ENCODE measurements at places on chromosomes 1 and 21. TPM values are rescaled to one million over a fixed set of nuclear protein-coding genes. Genes with fewer than 3 reads are reported as not detected.

DNA sequence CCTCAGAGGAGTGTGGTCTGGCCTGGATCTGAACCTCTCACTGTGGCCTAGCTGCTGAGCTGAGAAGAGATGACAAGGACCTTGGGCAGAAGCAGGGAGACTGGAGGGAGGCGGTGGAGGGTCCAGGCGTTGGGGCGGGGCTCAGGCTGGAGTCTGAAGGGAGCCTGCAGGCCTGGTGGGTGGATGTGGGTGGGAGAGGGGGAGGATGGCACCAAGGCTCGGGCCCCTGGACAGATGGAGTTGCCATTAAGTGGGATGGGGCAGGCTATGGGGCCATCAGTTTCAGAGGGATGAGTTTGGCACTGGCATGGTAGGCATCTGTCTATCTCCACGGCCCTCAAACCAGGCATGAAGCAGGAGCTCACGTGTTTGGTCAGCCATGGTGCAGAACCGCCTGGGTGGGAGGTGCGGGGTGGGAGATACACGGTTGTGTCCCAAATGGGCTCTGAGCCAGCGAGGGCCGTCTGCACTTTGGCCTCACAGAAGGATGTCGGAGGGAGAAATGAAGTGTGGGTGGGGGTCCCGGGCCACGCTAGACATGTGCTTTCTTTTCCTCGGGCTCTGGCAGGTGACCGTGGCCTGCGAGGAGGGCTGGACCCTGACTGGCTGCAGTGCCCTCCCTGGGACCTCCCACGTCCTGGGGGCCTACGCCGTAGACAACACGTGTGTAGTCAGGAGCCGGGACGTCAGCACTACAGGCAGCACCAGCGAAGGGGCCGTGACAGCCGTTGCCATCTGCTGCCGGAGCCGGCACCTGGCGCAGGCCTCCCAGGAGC lies 23.6 kb downstream of the PCSK9 start:
- no peak overlapping the region for H3K27ac ChIP-seq
- no peak overlapping the region for H3K4me3 ChIP-seq
- no peak for DNase-seq
- peaks cover 10% of the 10 kb centered on the region for H3K36me3 ChIP-seq

- H3K4me3 ChIP-seq, result no peak overlapping the region
- peak; percentile 14 for DNase-seq
- H3K36me3 ChIP-seq, result peaks cover 3% of the 10 kb centered on the region
- H3K27ac ChIP-seq, result no peak overlapping the region
These were observed 58.3 kb upstream of the ANGPTL3 start for GRCh38 chr1:62539028-62539447.

DNA sequence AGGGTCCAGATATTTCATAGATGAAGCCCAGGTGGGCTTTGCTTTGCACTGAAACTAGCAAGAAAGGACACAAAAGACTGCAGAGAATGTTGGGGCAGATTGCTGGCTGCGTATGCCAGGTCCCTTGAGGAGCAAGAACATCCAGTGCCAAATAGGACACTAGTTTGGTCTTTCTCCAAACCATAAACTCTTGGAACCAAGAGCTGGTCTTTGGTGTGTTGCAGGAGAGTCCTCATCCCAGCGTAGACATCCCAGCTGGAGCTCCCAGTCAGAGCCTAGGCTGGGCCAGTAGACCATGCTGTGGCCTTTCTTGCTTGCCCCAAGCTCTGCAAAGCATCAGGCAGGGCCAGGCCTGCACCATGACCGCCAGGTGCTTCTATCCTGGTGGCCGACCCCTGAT lies 87.5 kb downstream of the ATP5PO start:
- H3K4me3 ChIP-seq, result no peak overlapping the region
- H3K27ac ChIP-seq, result no peak overlapping the region
- H3K36me3 ChIP-seq, result peaks cover 7% of the 10 kb centered on the region
- H3K27me3 ChIP-seq, result no peaks in the 10 kb centered on the region

GRCh38 chr21:26169611-26170470 lies 729 bp downstream of the APP start:
- H3K27ac ChIP-seq, result peak overlapping the region; percentile 83
- H3K4me3 ChIP-seq, result peak overlapping the region; percentile 86
- no peaks in the 10 kb centered on the region for H3K36me3 ChIP-seq

DNA sequence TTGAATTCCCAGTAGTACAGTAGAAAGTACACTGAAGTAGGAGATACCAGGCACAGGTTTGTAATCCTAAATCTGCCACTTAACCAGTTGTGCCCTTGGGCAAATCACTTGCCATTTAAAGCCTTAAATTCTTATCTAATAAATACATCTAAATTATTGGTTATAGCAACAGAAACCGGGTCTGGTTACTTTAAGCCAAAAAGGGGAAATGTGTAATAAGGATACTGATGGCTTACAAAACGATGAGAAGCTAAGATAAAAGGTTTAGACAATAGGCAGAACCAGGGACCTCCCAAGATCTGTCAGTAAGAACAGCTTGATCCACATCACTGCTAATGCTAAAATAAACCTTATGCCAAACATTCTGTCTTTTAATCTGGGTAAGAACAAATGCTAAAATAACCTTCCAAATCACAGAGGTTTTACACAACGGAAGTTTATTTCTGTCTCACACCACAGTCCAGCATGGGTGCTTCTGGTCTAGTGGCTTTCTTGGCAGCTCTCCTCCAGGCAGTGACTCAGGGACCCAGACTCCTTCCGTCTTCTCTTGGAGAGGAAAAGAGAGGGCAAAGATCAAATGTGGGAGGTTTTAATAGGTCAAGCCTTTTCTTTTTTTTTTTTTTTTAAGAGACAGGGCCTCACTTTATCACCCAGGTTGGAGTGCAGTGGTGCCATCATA lies 16.5 kb upstream of the ZMYM1 start:
- H3K4me1 ChIP-seq, result no peaks in the 10 kb centered on the region
- H3K4me3 ChIP-seq, result no peak overlapping the region
- no peaks in the 10 kb centered on the region for H3K27me3 ChIP-seq
- peak; percentile 72 for DNase-seq
- no peaks in the 10 kb centered on the region for H3K36me3 ChIP-seq

GRCh38 chr1:147246044-147246690 lies 3.7 kb downstream of the CHD1L start:
- H3K27me3 ChIP-seq, result no peaks in the 10 kb centered on the region
- H3K4me3 ChIP-seq, result no peak overlapping the region
- H3K36me3 ChIP-seq, result no peaks in the 10 kb centered on the region

DNA sequence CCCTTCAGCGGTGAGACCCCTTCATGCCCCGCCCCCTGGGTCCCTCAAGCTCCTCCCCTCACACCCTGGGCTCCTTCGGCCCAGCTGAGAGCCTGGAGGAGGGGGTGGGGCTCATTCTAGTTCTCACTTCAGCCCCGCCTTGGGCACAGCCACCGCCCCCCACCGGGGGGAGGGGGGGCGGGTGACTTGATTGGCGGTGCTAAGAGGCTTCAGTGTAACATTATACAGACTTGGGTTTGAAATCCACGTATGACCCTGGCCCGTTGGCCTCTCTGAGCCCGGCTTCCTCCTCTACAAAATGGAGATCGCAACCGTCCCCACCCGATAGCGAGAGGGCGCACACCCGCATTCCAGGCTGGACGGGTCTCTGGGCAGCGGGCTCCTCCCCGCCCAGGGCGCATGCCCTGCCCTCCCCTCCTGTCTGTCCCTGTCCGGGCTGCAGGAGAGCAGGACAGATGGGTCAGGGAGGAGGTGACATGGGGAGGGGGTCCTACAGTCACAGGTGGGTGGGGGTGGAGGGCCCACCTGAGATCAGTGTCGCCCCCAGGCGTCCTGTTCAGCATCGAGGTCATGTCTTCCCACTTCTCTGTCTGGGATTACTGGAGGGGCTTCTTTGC lies 5.1 kb downstream of the CLCNKB start:
- no peaks in the 10 kb centered on the region for H3K4me1 ChIP-seq
- H3K4me3 ChIP-seq, result no peak overlapping the region
- DNase-seq, result peak; percentile 46
- no peaks in the 10 kb centered on the region for H3K27me3 ChIP-seq
- no peaks in the 10 kb centered on the region for H3K36me3 ChIP-seq

- no peak overlapping the region for H3K4me3 ChIP-seq
- H3K27ac ChIP-seq, result no peak overlapping the region
- peaks cover 5% of the 10 kb centered on the region for H3K4me1 ChIP-seq
- H3K36me3 ChIP-seq, result no peaks in the 10 kb centered on the region
These were observed 146.7 kb upstream of the EDN2 start for GRCh38 chr1:41631154-41631553.

GRCh38 chr1:68046885-68047658 lies 3.4 kb downstream of the DIRAS3 start:
- no peaks in the 10 kb centered on the region for H3K27me3 ChIP-seq
- DNase-seq, result no peak
- H3K27ac ChIP-seq, result no peak overlapping the region
- H3K36me3 ChIP-seq, result no peaks in the 10 kb centered on the region
- H3K4me1 ChIP-seq, result no peaks in the 10 kb centered on the region

GRCh38 chr1:200493344-200493743 lies 83.5 kb upstream of the ZNF281 start:
- no peak overlapping the region for H3K27ac ChIP-seq
- H3K4me3 ChIP-seq, result no peak overlapping the region
- no peaks in the 10 kb centered on the region for H3K27me3 ChIP-seq
- H3K36me3 ChIP-seq, result no peaks in the 10 kb centered on the region
- no peaks in the 10 kb centered on the region for H3K4me1 ChIP-seq

- H3K4me1 ChIP-seq, result peaks cover 35% of the 10 kb centered on the region
- H3K27ac ChIP-seq, result peak overlapping the region; percentile 92
- H3K36me3 ChIP-seq, result no peaks in the 10 kb centered on the region
These were observed 26.4 kb downstream of the ABCA4 start for GRCh38 chr1:94094469-94095111.

GRCh38 chr1:201460814-201461644 lies 8.0 kb downstream of the PHLDA3 start:
- H3K36me3 ChIP-seq, result peaks cover 16% of the 10 kb centered on the region
- peak overlapping the region; percentile 98 for H3K27ac ChIP-seq
- peaks cover 41% of the 10 kb centered on the region for H3K4me1 ChIP-seq
- H3K4me3 ChIP-seq, result peak overlapping the region; percentile 13

- no peak for DNase-seq
- H3K4me1 ChIP-seq, result no peaks in the 10 kb centered on the region
- peaks cover 8% of the 10 kb centered on the region for H3K27me3 ChIP-seq
- H3K27ac ChIP-seq, result no peak overlapping the region
- no peaks in the 10 kb centered on the region for H3K36me3 ChIP-seq
- no peak overlapping the region for H3K4me3 ChIP-seq
These were observed 22.1 kb upstream of the CLSTN1 start for GRCh38 chr1:9845914-9846313.

GRCh38 chr1:211613108-211613947 lies 34.4 kb upstream of the SLC30A1 start:
- peak overlapping the region; percentile 85 for H3K27ac ChIP-seq
- H3K4me3 ChIP-seq, result no peak overlapping the region
- H3K27me3 ChIP-seq, result no peaks in the 10 kb centered on the region

GRCh38 chr1:162216604-162217003 lies 147.1 kb downstream of the NOS1AP start:
- H3K27ac ChIP-seq, result no peak overlapping the region
- no peak for DNase-seq
- H3K27me3 ChIP-seq, result peaks cover 2% of the 10 kb centered on the region
- H3K4me1 ChIP-seq, result no peaks in the 10 kb centered on the region
- no peaks in the 10 kb centered on the region for H3K36me3 ChIP-seq

DNA sequence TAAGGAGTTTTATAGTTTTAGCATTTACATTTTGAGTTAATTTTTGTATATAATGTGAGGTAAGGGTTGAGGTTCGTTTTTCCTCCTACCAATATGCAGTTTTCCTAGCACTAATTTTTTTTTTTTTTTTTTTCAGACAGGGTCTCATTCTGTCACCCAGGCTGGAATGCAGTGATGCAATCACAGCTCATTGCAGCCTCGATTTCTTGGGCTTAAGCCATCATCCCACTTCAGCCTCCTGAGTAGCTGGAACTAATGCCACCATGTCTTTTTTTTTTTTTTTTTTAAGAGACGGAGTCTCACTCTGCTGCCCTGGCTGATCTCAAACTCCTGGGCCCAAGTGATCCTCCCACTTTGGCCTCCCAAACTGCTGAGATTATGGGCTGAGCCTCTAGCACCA lies 2.5 kb upstream of the UBASH3A start:
- H3K27ac ChIP-seq, result no peak overlapping the region
- no peaks in the 10 kb centered on the region for H3K36me3 ChIP-seq
- no peaks in the 10 kb centered on the region for H3K4me1 ChIP-seq
- DNase-seq, result peak; percentile 9

DNA sequence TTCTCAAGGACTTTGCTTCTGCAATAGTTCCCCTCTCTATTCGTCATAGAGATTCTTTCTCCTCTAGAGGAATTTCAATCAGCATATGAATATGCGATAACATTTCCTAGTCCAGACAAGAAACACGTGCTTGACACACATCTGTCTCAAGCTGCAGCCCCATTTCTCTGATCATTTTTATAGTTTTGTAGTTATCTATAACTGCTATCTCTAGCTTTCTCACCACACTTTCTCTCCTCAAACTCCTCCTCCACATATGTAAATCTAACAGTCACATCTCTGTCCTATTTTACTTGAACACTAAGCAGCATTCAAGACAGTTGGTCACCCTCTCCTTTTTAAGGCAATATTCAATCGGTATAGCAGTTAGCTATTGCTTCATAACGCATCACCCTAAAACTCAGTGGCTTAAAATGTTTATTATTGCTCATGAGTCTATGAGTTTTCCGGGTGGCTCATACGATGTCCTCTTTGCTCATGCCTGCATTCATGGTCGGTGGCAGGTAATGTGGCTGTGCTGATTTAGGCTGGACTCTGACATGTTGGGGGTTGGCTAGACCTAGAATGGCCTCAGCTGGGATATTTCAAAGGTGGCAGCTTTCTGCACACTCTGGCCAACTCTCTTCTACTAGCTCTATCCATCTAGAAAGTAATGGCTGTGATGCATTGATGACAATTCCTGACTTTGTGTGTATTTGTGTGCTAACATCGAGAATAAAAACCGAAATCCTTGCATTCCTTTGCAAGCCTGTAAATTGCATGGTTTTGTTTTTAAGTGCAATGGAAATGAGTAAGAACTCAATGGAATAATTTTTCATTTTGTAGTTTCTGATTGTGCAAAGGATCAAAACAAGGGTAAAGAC lies 20.6 kb downstream of the ATP6V1G3 start:
- no peak for DNase-seq
- no peak overlapping the region for H3K27ac ChIP-seq
- no peaks in the 10 kb centered on the region for H3K27me3 ChIP-seq
- no peak overlapping the region for H3K4me3 ChIP-seq
- H3K36me3 ChIP-seq, result no peaks in the 10 kb centered on the region
- no peaks in the 10 kb centered on the region for H3K4me1 ChIP-seq

DNA sequence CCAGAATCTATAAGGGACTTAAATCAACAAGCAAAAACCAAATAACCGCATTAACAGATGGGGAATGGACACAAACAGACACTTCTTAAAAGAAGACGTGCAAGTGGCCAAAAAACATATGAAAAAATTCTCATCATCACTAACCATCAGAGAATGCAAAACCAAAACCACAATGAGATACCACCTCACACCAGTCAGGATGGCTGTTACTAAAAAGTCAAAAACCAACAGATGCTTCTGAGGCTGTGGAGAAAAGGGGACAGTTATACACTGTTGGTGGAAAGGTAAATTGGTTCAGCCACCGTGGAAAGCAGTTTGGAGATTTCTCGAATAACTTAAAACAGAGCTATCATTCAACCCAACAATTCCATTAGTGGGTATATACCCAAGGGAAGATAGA lies 124.9 kb upstream of the OLIG2 start:
- H3K4me3 ChIP-seq, result no peak overlapping the region
- no peaks in the 10 kb centered on the region for H3K4me1 ChIP-seq
- H3K27me3 ChIP-seq, result no peaks in the 10 kb centered on the region
- H3K27ac ChIP-seq, result no peak overlapping the region

- peaks cover 12% of the 10 kb centered on the region for H3K27me3 ChIP-seq
- H3K4me3 ChIP-seq, result no peak overlapping the region
- H3K4me1 ChIP-seq, result no peaks in the 10 kb centered on the region
- H3K27ac ChIP-seq, result no peak overlapping the region
- no peak for DNase-seq
These were observed 13.8 kb downstream of the DMBX1 start for GRCh38 chr1:46503421-46503820.

The CD244 gene
- not detected for total RNA-seq

The TEDDM1 gene
- total RNA-seq, result not detected

The RAB7B gene
- 9.1 TPM for total RNA-seq

The C1orf185 gene
- not detected for total RNA-seq

The ATP1A1 gene
- total RNA-seq, result 141 TPM

The MARK1 gene
- total RNA-seq, result 2.1 TPM

The NUP210L gene
- total RNA-seq, result 0.17 TPM
